BJ (cell line): ENCODE measurements at places on chromosomes 12 and 14.

DNA sequence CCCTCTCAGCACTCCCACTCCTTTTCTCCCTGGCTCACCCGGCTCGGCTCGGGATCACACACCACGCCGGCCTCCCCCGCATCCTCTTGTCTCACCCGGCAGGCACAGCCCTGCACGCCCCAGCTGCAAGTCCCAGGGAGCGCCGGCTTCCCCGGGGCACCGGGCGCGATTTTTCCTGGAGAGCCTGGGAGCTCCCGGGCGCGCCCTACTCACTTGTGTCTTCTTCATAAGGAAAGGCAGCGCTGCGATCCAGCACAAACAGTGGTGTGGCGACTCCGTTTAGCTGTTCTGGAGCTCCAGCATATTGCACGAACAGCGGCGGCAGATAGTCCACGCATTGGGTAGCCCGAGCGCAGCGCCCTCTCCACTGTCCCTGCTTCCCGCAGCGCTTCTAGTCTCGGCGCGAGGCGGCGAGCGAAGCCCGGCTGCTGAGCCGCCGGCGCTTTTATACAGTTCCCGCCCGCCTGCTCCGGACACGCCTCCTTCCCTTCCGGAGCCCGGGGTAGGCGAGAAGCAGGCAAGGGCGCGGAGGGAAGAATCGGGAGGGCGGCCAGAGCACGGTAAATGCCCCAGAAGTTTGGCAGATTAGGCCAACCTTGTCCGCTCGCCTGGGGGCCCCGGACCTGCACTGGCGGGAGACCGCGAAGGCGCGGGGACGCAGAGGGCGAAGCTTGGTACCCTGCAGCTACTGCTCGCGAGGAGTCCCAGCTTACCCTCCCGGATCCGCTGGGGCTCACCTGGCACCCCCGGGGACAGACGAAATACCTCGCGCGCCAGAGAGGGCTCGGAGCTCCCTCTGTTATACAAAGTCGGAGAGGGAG is at the start of gene KITLG:
KITLG (minus strand) TSS at position 421 of the 821 bp plus-strand sequence; CDS start at position 228, 193 bp downstream.
- no peak for DNase-seq

DNA sequence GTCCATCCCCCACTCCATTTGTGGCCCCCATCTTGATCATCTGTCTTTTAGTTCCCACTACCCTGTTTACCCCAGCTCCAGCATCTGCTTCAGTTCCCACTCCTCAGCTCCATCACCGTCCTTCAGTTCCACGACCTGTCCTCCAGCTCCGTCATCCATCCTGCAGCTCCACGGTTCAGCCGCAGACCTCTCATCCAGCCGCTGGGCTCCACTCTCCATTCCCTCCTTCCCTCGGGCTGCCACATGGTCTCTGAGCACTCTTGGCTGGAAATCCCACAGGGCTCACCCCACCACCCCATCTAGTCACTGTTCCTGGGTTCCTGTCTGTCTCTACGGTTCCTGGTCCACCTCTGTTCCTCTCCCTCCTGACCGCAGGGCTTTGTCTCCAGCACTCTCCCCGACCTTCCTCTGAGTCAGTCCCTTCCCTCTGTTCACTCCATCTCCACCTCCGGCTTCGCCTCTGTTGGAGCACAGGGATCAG is 3.3 kb upstream of the P3H3 start:
- no peak for DNase-seq

DNA sequence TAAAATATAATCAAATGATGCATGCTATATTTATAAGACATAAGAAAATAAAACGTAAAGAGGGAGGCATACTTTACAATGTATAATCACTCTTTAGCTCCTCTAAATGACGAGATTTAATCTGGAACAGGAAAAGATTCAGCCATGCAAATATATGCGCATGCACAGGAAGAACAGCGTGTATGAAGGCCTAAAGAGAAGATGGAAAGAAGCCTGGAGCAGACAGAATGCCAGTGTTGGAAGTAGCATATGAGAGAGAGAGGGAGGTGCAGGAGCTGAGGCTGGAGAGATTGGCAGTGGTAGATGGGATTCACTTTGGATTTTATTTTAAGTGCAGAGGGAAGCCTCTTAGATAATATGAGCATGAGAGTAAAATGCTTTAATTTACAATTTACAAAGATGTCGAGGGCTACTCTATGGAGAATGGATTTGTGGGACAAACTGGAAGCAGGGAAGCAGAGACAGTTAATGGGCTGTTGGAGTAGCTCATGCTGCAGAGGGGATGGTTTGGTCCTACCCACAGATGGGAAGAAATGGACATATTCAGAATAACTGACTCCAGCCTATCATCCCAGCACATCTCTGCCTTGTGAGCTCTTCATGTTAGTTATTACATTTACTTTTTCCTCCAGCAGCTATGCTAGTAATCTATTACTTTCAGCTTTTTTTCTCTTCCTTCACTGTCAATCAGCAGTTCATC is 411.1 kb downstream of the TMTC2 start:
- no peak for DNase-seq

DNA sequence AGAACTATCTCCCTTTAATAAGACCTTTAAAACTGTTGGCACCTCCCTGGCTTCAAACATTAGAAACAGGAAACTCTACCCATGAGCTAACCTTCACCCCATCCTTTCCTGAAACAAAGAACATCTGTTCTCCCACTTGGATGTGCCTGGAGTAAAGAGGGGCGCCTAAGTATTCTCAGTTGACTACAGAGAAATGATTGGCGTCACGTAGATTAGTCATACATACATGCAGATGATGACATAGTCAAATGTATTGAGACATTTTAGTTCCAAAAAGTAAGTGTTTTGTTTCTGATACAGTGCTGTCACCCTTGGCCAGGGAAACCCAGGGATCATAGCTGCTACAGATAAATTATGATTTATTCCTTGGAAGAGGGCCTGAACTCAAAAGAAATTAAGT is 260.0 kb upstream of the PLEKHG7 start:
- DNase-seq, result no peak

GRCh38 chr12:10058387-10058786 is 27.9 kb downstream of the CLEC9A start:
- no peak for DNase-seq

- no peak for DNase-seq
These were observed 230.0 kb downstream of the ZFP36L1 start for GRCh38 chr14:68562911-68563250.

GRCh38 chr14:94523265-94523664 is 14.0 kb upstream of the SERPINA12 start:
- DNase-seq, result no peak

DNA sequence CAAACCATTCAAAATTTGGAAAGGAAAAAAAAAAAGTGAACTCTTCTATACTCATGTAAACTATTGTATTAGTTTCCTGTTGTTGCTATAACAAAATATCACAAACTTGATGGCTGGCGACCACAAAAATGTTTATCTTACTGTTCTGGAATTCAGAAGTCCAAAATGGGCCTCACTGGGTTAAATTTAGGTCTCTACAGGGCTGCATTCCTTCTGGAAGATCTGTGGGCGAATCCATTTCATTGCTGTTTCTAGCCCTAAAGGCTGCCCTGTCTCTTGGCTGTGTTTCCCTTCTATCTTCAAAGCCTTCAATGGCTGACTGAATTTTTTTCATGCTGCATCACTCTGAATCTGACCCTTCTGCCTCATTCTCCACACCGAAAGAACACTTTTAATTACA is 105.1 kb upstream of the NAV3 start:
- DNase-seq, result peak; percentile 31

GRCh38 chr12:17992002-17992656 is 97.9 kb downstream of the RERGL start:
- DNase-seq, result no peak

DNA sequence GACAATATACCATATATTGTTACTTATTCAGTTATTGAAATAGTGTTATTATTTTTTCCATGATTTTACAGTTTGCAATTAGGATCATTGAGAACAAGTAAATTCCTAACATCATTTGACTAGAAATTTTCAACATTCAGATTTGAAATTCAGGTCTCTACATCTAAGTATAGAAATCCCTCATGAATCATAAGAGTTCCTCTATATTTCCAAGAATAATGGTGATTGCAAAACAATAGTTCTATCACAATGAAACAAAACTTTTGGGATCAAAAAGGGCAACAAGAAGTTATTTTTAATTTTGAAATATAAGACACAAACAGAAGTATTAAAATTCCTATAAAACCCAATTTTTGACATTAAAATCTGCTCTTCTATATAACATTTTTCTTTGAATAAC is 10.8 kb downstream of the CLEC1A start:
- DNase-seq, result no peak

- DNase-seq, result no peak
These were observed 65.5 kb downstream of the SH2B3 start for GRCh38 chr12:111471236-111471635.

GRCh38 chr12:63294327-63294632 is 143.3 kb upstream of the AVPR1A start:
- peak; percentile 54 for DNase-seq

- no peak for DNase-seq
These were observed 8.5 kb upstream of the PRKAB1 start for GRCh38 chr12:119659289-119659897.

- DNase-seq, result no peak
These were observed 1.1 kb upstream of the HOXC8 start for GRCh38 chr12:54007538-54008259.

DNA sequence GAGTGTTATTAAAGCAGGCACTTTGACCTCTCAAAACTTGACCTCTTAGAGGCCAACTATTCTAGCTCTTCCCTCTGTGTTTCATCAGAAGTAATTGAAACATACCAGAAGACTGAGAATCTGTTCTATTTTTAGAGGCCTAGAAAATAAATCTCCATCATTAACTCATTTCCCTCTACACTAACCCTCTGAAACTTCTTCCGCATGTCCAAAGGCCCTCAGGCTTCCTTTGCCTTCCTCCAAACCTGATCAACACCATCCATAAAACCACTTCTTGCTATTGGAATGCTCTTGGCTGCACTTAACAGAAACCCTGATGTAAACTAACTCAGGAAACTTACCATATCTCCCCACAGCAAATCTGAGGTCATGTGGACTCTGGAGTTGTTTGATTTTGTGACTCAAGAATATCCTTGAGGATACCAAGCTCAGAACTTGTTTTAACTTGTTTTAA is 196.4 kb downstream of the RPAP3 start:
- DNase-seq, result peak; percentile 93

GRCh38 chr14:64158608-64159007 is 135.6 kb downstream of the ESR2 start:
- no peak for DNase-seq

DNA sequence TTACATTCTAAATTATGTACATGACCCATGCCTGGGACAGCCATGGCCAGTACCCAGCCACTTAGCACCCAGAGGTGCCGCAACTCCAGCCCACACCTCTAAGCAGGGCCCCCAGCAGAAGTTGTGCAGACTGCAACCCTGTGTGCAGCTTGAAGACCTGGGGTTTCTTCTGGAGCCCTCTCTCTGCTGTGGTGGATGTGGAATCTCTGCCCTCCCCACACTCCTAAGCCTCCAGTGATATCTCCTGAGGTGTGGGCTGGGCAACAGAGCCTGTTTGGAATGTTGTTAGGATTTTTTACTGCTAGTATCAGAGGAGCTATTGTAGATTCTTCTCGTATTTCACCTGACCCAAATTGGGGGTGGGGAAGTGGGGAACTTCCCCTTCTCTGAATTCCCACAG is 59.4 kb upstream of the TUNAR start:
- DNase-seq, result no peak

DNA sequence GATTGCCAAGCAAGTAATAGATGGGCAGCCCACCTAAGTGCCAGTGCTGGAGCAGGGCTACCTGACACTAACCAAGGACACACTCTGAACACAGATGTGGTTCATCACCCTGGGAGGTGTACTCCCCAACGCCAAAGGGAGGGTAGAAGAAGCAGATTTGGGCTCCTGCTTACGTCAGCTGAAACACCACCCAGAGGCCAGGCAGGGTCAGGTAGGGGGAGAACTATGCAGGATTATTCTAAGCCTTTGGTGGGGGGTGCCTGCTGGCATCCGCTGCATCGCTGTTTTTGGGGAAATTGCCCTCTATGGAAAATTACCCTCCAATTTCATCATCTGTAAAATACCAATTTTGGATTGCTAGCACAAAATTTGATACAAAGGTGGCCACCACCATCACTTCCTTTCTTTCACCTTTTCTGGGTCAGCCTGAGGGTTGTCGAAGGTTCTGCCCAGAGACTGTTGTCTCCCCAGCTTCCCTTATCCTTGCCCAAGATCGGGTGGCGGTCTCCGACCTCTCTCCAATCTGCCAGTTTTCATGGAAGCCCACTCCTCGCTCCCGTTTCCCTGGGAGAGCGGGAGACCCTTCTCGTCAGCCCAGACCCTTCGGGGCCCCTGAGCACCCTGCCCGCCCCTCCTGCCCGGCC is 535 bp downstream of the BIN2 start:
- no peak for DNase-seq

DNA sequence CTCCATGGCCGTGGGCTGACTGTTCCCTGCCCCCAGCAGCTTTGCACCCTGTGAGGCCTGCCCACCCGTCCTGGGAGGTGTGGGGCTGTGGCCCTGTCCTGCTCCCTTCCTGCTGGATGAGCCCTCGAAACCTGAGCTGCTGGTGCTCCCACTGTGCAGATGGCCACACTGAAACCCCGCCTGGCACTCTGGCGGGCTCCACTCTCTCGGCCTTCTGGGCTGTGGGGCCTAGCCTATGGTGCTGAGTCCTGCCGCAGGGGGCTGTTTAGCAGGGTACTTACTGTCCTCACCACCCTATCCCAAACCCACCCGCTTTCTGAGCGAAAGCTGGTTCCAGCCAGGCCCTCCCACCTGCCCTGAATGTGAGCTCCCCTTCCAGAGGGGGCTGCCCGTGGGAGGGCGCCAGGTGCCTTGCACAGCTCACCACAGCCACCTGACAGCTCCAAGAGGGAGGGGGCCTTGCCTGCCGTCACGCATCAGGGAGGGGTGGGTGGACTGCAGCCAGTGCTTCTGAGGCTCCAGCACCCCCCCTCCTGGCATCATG is 7.3 kb downstream of the SLC25A47 start:
- DNase-seq, result no peak

GRCh38 chr14:55074662-55075061 is 23.2 kb downstream of the MAPK1IP1L start:
- DNase-seq, result no peak

DNA sequence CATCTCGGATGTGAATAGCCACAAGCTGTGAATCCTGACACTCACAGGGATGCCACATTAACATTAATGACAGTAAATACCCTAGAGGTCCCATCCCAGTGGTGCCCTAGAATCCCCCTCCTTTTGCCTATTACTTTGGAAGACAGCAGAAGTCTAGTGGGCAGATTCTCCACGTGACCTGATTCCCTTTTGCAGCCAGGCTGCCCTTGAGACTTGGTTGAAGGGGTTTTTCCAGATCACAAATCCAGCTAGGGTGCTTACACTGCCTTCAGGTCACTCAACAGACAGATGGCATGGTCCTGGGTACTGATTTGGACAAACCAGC is 8.7 kb downstream of the HDAC7 start:
- no peak for DNase-seq
